ENCODE measurements at places on chromosomes 7 and 10. TPM values are rescaled to one million over a fixed set of nuclear protein-coding genes. Genes with fewer than 3 reads are reported as not detected.
A peak's percentile ranks its signal among the peaks of the same experiment; 100 is the strongest.

- peaks cover 6% of the 10 kb centered on the region for H3K4me1 ChIP-seq
- peak; percentile 88 for DNase-seq
- no peak overlapping the region for H3K27ac ChIP-seq
Measured at GRCh38 chr10:117684672-117685211, 142.2 kb downstream of the EMX2 start.

- no peak overlapping the region for H3K4me3 ChIP-seq
- DNase-seq = no peak
- H3K36me3 ChIP-seq = no peaks in the 10 kb centered on the region
- H3K27ac ChIP-seq = no peak overlapping the region
- no peaks in the 10 kb centered on the region for H3K4me1 ChIP-seq
Measured at GRCh38 chr10:47243791-47244190, 56.2 kb upstream of the GDF10 start.

The MMD2 gene
- total RNA-seq = not detected

The HABP2 gene
- 0.18 TPM for total RNA-seq

The TMEM273 gene
- not detected for total RNA-seq

GRCh38 chr7:130263130-130263529 lies 3.5 kb upstream of the CPA2 start:
- peaks cover 16% of the 10 kb centered on the region for H3K4me1 ChIP-seq
- H3K4me3 ChIP-seq = no peak overlapping the region
- H3K36me3 ChIP-seq = no peaks in the 10 kb centered on the region
- H3K27me3 ChIP-seq = no peaks in the 10 kb centered on the region
- DNase-seq = no peak

GRCh38 chr10:68812420-68812819 lies 14.9 kb upstream of the STOX1 start:
- no peak for DNase-seq
- no peaks in the 10 kb centered on the region for H3K36me3 ChIP-seq
- no peaks in the 10 kb centered on the region for H3K4me1 ChIP-seq

Measured in osteocyte (in vitro differentiated cells).